ENCODE measurements at places on chromosomes 5 and 9.
A peak's percentile ranks its signal among the peaks of the same experiment; 100 is the strongest.

DNA sequence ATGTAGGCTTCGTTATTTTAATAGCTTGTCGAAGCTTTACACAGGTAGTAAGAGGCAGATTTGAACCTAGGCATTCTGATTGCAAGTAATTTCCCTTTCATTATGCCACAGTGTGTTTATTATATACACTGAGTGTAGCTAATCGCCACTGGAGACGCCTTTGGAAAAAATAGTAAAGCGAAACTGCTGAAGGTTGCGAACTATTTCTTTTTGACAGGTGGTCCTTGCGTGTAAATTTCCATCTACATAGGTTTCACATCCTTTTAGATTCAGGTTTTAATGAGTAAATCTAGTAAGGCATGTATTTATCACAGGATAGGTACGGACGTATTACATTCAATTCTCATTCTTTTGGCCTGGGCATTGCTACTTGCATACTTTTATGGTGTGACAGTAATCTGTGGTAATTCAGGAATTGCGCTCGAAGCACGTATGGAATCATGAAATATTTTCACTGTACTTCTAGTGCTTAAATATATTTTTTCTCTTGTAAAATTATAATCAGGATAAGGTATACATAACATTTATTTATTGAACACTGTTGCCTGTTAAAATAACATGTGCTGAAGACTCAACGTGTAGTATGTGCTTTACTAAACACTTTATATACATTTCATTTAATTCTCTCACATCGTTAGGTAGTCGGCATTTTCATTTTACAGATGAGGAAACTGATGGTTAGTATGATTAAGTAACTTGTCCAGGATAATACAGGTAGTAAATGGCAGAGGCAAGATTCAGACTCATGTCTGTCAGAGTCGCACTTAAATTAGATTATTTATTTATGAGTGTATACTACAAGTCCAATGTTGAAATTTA, 1.8 kb downstream of the MARCHF6 start:
- DNase-seq: no peak

GRCh38 chr5:151023047-151023615, 2.7 kb downstream of the GPX3 start:
- DNase-seq: no peak

- DNase-seq: no peak
These were observed 64.1 kb downstream of the ROR2 start for GRCh38 chr9:91885746-91886413.

DNA sequence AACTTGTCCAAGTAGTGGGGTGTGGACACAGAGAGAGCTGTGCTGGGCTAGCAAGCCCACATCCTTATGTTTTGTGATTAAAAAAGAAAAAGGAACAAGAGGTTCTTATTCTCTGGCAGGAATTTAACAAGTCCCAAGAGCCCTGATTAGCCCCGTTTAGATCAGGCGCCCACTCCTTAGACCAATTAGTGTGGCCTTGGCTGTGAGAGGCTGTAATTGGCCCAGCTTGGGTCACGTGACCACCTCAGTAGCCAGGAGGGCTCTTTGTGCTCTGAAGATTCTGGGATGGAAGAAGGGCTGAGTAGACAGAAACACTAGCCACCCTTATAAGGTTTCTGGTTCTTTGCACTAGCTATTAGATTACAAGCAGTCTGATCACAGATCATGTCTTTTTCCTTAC, 31.1 kb downstream of the GCNT4 start:
- DNase-seq: no peak

- DNase-seq: no peak
These were observed 27.4 kb upstream of the ANKRD33B start for GRCh38 chr5:10536511-10536910.

- no peak for DNase-seq
These were observed 47.5 kb upstream of the ARAP3 start for GRCh38 chr5:141729387-141730006.

GRCh38 chr9:36738318-36738976, 165.8 kb downstream of the MELK start:
- no peak for DNase-seq

DNA sequence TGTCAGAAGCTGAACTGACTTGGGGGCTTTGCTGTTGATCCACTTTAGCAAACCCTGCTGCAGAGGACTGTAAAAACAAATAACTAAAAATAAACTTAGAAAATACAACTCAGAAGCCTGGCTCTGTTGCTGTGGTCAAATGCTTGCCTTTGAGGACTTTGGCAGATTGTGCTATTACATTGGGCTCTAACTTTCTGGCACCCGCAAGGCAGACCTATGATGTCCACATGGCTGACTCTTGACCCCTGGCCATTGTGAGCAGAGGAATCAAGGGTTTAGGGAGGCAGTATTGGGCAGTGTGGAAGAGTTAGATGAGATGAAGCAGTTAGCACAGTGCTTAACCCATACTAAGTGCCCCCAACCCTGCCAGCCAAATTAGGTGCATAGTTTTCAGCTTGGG, 34.0 kb downstream of the OTULIN start:
- DNase-seq: no peak

DNA sequence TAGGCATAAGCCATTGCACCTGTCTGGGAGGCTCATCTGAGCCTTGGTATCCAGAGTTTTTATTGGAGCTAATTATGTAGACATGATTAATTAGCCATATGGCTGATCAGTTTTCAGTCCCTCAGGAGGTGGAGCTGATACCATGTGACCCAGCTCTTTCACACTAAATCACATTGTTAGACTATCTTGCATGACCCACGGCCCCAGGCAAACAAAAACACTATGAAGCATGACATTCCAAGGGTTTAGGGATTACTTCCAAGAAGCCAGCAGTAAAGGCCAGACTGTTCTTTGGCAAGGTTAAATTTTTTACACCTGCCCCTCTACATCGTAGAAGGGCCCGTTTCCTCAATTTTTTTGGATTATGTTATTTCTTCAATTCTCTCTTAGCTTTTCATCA, 5.0 kb upstream of the C5orf24 start:
- DNase-seq: no peak

DNA sequence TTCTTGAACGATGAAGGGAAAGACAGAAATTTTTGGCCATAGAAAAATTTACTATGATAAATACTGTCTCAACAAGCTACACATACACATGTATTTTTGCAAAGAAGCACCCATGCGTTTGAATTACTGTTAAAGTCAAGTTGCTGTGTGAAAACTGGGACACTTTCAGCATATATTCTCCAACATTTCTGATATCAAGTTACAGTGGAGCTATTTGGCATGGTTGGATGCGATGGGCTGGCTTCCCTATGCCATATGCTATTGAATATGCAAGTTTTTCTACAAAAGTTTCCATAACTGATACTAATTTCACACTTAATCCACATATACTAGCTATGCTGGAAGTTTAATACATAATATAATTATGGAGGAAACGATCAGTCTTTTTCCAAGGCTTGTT, 381.4 kb downstream of the CTNND2 start:
- no peak for DNase-seq

GRCh38 chr5:81246697-81247096, 13.6 kb downstream of the CKMT2 start:
- DNase-seq: no peak

- DNase-seq: no peak
These were observed 56.1 kb downstream of the MED27 start for GRCh38 chr9:132023419-132024180.

GRCh38 chr9:95083086-95083768, 234.3 kb downstream of the FANCC start:
- DNase-seq: no peak

GRCh38 chr5:143957455-143957854, 145.5 kb downstream of the HMHB1 start:
- no peak for DNase-seq

DNA sequence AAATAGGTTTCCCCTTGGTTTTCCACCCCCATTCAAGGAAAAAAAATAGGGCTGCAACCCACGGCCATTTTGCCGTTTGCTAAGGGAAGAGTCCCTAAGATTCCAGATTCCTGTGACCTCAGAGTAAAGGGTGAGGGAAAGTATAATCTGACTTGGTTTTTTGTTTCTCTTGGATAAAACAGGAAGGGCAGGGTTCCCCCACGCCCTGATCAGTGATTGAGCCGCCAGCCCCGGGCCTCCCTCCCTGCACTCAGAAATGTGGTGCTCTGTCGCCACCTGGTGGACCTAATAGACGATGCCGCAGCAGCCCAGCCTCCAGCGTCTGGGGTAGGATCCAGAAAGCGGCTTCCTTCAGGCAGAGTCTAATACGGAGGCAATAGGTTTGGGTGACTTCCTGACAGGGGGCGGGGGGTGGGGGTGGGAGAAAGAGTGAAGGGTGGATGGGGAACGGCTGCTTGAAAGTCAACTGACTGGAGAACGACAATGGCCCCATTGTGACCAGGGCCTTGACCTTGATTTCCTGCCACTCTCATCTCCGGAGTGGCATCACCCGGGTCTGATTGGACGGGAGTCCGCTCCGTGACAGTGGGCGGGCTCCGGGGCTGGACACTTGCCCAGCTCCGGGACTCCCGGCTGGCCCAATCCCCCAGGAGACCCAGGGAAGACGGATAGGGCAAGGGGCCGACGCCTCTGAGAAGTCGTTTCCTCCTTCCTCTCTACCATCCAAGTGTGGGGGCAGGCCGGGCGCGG, 17.8 kb upstream of the CYSTM1 start:
- peak; percentile 82 for DNase-seq

DNA sequence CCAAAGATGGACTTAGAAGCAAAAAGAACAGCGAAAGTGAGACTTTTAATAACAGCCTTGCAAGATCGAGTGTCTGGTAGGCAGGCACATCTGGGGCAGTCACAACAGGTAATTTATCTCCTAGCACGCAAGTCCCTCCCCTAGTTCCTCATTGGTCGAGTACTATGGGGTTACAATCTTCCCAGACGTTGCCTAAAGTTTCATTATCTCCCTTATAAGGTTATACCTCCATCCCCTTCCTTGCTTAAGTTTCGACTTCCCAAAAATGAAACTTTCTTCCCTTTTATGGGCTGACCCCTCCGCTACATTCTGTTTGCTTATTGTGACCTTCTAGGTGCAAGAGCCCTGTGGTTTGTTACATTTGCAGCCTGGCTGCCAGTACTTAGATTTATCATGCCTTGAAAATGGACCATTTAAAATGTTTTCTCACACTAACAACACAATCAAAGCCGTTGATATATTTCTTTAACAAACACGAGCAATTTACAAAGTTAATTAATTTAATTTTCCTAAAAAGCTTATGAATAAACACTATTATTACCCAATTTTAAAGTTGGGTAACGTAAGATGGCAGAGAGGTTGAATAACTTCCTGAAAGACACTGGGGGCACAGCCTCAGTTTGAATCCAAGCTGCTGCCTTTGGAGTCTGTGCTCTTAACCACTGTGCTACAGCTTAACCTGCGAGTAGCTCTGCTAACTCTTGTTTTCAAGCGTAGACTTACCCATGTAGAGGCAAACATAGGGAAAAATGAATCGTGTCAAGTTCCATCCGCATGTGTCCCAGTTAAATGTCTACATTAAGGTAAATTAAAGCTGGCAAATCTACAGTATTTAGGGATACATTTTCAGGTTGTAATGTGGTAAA, 91.7 kb downstream of the EDIL3 start:
- no peak for DNase-seq

DNA sequence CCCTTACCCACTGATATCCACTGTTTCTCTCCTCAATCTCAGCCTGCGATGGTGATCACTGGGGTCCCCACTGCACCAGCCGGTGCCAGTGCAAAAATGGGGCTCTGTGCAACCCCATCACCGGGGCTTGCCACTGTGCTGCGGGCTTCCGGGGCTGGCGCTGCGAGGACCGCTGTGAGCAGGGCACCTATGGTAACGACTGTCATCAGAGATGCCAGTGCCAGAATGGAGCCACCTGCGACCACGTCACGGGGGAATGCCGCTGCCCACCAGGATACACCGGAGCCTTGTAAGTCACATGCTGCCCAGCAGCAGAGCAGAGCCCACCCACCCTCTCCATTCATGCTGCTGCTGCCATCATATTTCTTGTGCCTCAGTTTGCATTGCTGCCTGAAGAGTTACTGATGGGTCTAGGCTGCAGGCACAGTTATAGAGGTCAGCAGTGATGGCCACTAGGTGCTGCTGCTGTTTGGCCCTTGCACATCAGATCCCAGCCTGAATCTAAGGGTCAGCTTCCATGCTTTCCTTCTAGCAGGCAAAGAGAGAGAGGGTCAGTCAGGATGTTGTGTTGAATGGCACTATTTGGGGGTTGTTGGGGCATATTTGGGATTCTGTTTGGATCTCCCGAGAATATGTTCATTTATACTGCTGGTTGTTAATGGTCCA, 106.0 kb downstream of the MEGF10 start:
- no peak for DNase-seq

DNA sequence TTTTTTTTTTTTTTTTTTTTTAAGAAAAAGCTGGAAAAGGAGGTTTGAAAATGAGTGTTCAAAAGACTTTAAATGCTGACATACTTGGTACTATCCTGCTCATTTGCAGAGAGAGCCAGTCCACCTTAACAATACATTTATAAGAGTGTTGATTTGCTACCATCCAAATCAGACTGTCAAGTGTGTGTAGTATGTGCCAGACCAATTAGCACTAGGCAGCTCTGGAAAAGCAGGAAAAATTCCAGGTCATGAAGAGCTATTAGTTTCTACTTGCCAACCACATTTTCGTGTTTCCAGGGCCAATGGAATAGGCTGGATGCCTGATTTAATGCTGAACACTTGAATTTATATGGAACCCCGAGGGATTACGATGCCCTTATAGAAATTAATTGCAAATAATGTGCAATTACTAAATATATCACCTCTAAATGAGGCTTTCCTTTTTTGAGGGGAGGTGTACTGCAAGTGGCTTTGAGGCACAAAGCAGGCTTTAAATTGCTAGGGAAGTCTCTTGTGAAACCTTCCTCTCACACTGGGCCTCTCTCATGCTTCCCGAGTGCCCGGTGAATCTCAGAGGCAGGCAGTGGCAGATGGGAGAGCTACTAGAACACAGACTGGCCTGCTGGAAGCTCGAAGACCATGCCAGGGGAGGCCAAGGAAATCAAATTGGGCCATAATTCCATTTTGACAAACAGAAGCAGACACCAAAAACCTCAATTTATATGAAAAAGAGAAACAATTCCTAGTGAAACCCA, 178.7 kb downstream of the PPP2R2B start:
- no peak for DNase-seq

- no peak for DNase-seq
These were observed 5.1 kb downstream of the GLRX start for GRCh38 chr5:95817430-95817829.

DNA sequence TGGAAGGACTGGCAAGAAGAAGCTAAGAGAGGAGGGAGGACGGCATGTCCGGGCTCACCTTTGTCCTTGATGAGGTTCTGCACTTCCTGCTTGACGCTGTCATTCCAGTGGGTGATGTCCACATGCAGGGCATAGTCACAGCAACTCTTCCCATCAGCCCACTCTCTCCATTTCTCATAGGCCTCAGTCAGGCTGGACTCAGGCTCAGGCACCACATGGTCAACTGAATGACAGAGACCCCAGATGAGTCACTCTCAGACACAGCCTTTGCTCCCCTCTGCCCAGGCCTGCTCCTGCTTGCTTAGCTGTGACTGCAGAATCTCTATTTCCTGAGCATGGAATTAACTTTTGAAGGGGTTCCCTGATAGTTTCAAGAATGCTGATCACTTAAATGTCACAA, 94.2 kb downstream of the DPYSL3 start:
- DNase-seq: no peak

GRCh38 chr5:54946306-54946819, 39.0 kb downstream of the ESM1 start:
- no peak for DNase-seq

Data from stimulated activated CD4-positive, alpha-beta T cell treated with anti-CD3 and anti-CD28 coated beads, Interleukin-12 subunit alpha, Interleukin-12 subunit beta, amount 100 ng/mL, for 48 hours (primary cell).